Activated CD4-positive, alpha-beta T cell treated with anti-CD3 and anti-CD28 coated beads, Interleukin-2, amount 50 U/mL, for 24 hours (primary cell): ENCODE measurements at places on chromosomes 4 and X.

DNA sequence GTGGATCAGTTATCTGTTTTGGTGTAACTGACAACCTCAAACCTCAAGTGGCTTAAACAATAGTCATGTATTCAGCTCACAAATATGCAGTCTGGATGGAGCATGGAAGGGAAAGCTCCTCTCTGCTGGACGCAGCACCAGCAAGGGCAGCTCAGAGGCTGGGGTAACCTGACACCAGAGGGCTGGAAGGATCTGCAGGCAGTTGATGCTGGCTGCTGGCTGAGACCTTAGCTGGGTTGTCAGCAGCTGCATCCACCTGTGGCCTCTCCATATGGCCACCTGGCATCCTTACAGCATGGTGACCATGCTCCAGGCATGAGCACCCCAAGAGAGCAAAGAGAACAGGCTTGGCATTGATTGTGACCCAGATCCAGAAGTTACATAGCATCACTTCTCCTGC, 46.7 kb downstream of the ENPP6 start:
- no peak for DNase-seq

- no peak for DNase-seq
These were observed 21.5 kb downstream of the NAT8L start for GRCh38 chr4:2080429-2081300.

DNA sequence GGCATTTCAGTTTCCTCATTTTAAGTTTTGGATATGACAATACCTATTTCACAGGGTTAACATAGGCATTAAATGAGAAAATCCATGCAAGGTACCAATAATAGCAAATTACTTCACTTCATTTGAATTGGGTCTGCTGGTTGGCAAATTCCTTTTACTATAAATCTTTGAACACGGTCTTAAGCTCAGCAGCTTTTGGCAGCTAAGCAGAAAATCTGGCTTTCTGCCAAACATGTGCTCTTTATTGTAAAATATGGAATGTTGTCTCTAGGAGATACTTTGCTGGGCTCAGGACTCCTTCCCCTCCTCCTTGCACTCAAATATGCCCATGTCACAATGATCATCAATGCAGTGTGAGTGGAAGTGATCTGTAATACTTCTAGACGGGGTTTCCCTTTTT, 16.8 kb upstream of the DMP1 start:
- no peak for DNase-seq

DNA sequence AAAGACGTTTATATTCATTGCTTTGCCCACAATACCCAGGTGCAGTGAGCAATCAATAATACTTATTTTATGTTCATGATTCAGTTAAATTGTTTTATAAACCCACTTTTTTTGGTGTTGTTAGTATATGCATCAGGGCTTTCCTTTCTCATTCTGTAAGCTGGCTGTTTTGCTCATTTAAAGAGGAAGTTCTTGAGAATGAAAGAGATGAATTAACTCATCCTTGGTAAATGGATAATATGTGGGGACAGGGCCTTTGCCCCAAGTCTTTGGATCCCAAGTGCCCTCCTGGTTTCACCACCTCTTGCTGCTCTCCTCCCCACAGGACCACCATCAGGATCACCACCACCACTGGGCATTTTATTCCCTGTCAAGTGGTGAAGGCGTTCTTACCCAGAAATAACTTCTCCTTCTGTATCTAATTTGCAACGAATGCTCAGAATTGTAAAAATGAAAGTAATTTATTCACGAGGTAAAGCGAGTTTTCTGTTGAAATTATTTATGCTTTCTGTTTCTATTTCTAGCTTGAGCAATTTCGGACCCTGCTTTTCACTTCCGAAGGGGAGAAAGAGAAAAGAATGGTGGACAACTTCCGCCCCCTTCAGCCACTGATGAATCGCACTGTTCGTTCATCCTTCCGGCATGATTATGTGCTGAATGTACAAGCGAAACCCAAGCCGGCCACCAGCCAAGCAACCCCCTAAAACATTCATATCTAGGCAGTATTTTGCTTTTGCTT, 8.2 kb upstream of the ZRSR2 start:
- no peak for DNase-seq

- no peak for DNase-seq
These were observed 121.0 kb upstream of the STOX2 start for GRCh38 chr4:183783991-183784553.

GRCh38 chr4:174009686-174010451, 273.6 kb downstream of the FBXO8 start:
- DNase-seq: no peak

- no peak for DNase-seq
These were observed 112.1 kb downstream of the AFAP1 start for GRCh38 chr4:7827566-7827965.

- DNase-seq: no peak
These were observed 2384.1 kb downstream of the PCDH7 start for GRCh38 chr4:33104273-33104672.

DNA sequence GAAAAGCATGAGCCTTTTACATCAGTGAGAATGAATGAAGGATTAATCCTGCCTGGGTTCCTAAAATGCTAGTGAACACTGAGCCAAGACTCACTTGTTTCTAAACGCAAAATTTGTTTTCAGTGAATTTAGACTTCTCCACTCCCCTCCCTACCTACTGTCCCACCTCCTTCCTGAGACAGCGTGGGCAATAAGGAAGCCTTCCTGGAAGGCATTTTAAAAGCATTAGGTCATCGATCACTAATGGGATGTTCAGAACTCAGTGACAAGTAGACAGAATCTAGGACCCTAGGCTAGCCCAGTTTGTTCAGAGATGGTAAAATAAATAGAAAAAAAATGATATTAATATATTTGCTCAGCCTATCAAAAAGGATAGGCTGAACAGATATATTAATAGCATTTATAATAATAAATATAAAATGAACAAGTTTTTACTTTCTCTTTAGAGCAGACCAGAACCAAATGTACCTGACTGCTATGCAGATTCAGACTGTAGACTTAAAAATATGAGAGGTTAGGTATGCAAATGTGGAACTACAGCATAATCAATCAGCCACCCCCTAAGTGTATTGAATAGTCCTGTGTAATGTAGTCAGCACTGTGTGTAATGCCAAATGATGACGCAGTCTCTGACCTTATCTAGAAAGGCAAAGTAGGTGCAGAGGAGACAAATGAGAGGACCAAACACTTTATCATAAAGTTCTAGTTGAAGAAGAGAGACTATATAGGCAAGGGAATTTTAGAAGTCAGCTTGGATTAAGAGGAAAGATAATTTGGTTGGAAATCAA, 331.1 kb downstream of the GPAT3 start:
- DNase-seq: no peak

DNA sequence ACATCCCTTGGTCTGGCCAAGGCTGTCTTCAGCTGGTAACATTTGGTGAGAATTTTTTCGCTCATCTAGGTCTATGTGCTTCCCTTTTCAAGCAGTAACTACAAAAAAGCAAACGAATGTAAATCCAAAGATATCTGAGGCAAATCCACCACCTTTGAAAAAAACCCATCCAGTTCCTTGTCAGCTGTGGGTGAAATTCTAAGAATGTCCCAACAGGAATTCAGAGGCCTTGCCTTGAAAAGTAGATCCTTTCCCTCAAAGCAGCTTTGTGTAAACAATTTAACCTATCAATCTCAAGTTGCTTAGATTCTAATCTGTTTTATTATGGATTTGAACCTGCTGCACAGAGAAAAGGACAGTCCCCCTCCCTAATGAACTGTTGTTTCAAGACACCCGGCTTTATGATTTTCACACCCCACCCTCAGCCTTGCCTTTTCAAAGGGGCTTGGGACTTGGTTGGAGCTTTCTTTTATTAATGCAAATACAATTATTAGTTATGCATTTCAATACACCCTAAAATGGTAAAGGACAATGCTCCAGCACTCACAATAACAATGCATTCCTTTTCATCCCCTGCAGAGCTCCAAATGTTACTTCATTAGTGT, 166.6 kb downstream of the LDB2 start:
- no peak for DNase-seq

GRCh38 chr4:22635692-22636091, 57.0 kb upstream of the GBA3 start:
- no peak for DNase-seq

GRCh38 chrX:72027024-72027913, 104.4 kb downstream of the RTL5 start:
- DNase-seq: no peak
